ENCODE measurements at places on chromosomes 2 and 18. TPM values are rescaled to one million over a fixed set of nuclear protein-coding genes. Genes with fewer than 3 reads are reported as not detected.

GRCh38 chr18:24014062-24014985 is at the start of gene TTC39C:
Gene TTC39C, plus strand, starts transcription at chr18:24014754. Its CDS starts 118 bp downstream, at chr18:24014872.
- peak; percentile 60 for DNase-seq

- no peak for DNase-seq
Observed at GRCh38 chr2:13052547-13052946, 335.8 kb downstream of the TRIB2 start.

DNA sequence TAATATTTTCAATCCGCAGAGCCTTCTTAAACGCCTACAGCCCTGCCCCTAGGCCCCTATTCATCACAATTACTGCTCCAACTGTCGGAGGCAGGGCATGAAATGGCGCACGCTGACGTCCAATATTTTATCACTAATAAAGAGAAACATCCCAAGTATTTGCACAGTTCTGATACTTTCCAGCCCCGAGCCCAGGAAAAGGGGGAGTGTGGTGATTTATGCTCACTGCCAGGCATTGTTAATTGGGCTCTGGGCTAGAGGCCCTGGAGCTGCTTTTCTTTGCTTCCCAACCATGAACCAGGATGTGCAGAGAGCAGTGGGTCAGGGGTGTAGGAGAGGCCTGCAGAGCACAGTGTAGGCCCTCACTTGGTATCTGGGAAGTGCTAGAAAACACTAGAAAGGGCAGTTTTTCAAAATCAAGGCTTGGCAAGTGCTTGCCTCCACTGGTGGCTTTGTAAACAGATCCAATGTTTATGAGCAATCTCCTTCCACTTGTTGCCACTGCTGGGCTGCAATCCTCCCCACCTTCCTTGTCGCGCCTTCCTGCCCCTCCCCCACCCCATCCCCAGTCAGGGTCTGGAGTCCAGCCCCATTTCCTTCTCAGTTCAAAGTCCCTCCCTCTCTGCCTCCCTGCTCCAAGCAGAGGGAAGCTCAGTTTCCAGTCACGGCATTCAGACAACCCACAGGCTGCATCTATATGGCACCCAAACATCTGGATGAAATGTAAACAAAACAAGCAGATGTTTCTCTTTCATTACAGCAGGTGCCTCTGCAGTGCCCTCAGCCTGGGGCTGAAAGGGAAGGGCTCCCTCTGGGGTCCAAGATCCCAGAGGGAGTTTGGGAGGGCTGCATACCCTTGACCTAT is 83.9 kb upstream of the PKDCC start:
- peak; percentile 8 for DNase-seq

Gene REG3A
- not detected for total RNA-seq

DNA sequence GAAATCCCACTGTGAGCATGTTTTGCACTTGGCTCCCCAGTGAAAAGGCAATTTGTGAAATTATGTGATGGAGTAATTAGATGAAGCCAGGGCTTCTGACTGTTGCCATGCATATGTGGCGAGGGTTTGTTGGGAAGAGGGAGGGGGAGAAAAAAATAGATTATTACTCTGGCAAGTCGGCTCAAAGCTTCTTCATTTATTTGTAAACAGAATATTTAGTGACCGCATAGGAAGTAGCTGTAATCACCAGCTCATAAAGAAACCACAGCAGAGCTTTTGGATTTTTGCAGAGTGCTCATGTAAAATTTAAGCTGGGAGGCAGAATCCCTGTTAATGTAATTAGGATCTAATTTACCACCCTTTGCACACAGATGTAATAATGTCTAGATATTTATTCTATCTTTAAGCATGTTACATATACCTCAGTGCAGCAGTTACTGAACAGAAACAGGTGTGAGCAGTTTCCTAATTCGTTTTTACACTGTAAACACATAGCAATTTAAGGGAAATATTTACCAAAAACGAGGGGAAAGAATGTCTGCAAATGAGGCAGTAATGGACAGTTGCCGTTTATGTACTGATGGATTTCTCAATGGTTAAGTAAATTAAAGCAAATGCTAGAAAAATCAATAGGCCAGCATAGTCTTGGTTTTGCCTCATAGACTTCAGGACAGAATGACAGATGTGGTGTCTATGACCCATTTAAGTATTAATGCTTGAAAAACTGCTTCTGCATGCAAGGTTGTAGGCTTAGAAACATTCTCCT is 87.9 kb downstream of the MEIS1 start:
- no peak for DNase-seq

DNA sequence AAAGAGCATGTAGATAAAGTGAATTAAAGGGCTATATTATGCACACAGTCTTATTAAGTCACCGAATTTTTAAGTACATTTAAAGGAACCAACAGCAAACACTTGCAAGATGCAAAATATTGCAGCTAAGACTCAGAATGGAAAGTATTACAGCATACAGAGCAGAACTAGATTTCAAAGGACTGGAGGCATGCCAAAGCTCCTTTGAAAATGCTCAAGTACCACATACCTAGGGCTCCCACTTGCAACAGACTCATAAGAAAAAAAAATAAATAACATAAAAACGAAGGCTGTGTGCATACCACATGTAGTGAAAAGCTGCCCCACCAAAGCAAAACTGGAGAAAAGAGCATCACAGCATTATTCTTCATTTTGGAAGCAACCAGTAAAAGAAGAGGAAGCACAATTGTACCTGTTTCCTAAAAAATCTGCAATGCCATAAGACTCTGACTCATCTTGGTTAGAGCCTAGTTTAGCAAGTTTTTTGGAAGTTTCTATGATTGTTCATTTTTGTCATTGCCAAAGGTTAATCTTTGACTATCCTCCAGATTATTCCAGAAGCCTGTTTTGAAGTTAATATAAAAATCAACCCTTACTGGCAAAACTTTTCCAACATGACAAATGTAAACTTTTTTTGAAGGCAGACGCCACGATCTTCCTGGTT is 306.0 kb upstream of the COL3A1 start:
- no peak for DNase-seq

GRCh38 chr18:41700416-41700815 is 254.6 kb upstream of the PIK3C3 start:
- no peak for DNase-seq

Gene VAPA
- 399 TPM for total RNA-seq

DNA sequence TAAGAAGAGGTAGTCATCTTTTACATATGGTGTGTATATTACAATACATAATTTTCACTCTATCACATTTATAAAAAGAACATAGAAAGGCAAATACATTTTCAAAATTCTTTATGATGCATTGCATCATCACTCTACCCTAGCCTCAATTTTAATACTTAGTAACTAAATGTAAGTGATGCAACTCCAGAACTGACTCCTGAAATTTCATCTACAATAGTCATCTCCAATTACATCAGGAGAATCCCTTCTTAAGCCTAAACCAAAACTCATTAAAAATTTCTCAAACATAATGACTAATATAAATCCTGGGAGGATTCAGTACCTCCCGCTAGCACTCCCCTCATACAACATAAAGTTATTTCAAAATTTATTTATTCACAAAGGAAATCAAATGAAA is 15.9 kb downstream of the TMX3 start:
- no peak for DNase-seq

DNA sequence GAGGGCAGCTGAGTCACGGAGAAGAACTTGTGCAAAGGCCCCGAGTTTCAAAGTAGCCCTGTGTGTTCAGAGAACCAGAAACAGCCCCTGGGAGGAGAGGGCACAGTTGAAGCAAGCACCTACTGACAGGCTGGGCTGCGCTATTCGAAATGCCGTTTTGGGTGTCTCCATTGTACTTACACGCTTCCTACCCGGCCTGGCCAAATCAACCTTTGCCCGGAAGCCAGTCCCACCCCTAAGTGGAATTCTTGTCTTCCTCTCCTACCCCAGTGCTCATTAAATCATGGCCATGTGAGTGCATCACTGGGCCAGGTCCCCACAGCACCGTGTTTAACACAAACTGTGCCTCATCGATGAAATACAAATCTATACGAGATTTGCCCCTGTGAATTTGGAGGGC is 6.0 kb downstream of the DIPK1C start:
- DNase-seq: no peak

- DNase-seq: no peak
Observed at GRCh38 chr2:129779783-129780182, 199.7 kb upstream of the RAB6C start.

DNA sequence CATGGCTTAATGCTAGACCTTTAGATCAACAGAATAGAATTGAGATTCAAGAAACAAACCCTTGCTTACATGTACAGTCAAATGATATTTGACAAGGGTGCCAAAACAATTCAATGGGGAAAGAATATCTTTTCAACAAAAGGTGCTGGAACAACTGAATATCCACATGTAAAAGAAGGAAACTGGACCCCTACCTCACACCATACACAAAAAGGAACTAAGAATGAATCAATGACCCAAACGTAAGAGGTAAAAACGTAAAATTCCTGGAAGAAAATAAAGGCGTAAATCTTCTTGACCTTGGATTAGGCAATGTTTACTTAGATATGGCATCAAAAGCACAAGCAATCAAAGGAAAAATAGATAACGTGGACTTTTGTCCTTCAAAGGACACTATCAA is 43.1 kb downstream of the BAZ2B start:
- DNase-seq: no peak

GRCh38 chr18:45025089-45025450 is 344.4 kb downstream of the SETBP1 start:
- no peak for DNase-seq
